ENCODE measurements at places on chromosomes 1 and 21.
A peak's percentile ranks its signal among the peaks of the same experiment; 100 is the strongest.

- peak; percentile 27 for DNase-seq
Measured at GRCh38 chr1:30404341-30404740, 319.0 kb downstream of the MATN1 start.

- DNase-seq: no peak
Measured at GRCh38 chr1:111937147-111937725, 52.2 kb downstream of the KCND3 start.

- no peak for DNase-seq
Measured at GRCh38 chr1:56297208-56297607, 282.2 kb downstream of the PLPP3 start.

GRCh38 chr21:39020751-39021477 is 162.3 kb downstream of the PSMG1 start:
- DNase-seq: no peak

- DNase-seq: no peak
Measured at GRCh38 chr21:27429710-27430341, 462.9 kb upstream of the ADAMTS5 start.

Measured in vagina (tissue), 2 donors.